Activated CD4-positive, alpha-beta memory T cell treated with anti-CD3 and anti-CD28 coated beads, Interleukin-2, amount 10 ng/mL, durations not matched to agents 7 days and 5 days (primary cell): ENCODE measurements at places on chromosomes 13 and 19. TPM values are rescaled to one million over a fixed set of nuclear protein-coding genes. Genes with fewer than 3 reads are reported as not detected.

The TEX29 gene
- 0.93 TPM for total RNA-seq

GRCh38 chr13:45368571-45368970 is 27.6 kb upstream of the TPT1 start:
- no peak for DNase-seq
- peaks cover 54% of the 10 kb centered on the region for H3K4me1 ChIP-seq
- peak overlapping the region; percentile 86 for H3K27ac ChIP-seq
- no peaks in the 10 kb centered on the region for H3K27me3 ChIP-seq

GRCh38 chr13:25874064-25874737 is 177.6 kb downstream of the SHISA2 start:
- peak overlapping the region; percentile 8 for H3K27ac ChIP-seq
- peaks cover 39% of the 10 kb centered on the region for H3K4me1 ChIP-seq
- no peak overlapping the region for H3K4me3 ChIP-seq
- peaks cover 3% of the 10 kb centered on the region for H3K36me3 ChIP-seq

DNA sequence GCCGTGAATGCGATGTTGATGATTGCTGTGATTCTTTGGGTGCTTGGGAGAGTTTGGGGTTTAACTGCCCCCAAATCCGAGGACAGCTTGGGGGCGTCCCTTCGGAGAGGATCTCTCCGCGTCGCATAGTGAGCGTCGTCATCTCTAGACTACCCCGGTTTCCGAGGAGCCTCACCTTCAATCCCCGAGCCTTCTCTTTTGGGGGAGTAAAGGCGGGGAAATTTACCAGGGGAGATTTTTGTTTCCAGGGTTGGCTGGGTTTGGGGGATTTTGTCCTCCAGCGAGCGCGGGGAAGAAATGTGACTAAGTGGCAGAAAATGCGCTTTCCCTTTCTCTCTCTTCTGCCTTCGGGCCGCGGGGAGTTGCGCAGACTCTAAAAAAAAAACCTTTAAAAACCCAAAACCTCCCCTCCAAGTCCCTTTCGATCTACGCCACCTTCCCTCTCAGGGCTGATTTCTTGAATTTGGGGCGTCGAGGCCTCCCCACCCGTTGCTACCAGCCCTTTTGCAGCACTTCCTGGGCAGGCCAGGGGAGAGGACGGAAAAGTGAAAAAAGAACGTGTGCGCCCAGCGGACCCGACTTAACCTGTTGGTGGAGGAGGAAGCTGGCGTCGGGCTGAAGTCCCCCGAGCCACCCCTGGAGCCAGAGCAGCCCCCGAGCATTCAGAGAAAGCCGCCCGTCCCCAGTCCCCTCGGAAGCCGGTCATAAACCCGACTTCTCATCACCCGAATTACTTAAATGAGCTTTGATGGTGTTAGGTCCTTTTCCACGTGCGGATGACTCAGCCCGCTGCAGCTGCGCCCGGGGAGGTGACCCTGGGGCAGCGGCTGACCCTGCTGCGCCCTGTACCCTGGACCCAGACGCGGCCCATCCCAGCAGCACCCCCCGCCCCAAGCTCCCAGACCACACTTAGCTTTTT is 17.7 kb downstream of the NFIX start:
- H3K27me3 ChIP-seq, result peaks cover 78% of the 10 kb centered on the region
- H3K36me3 ChIP-seq, result peaks cover 2% of the 10 kb centered on the region
- H3K27ac ChIP-seq, result peak overlapping the region; percentile 42
- H3K4me1 ChIP-seq, result peaks cover 19% of the 10 kb centered on the region
- H3K4me3 ChIP-seq, result peak overlapping the region; percentile 39
- peak; percentile 18 for DNase-seq

GRCh38 chr19:49210108-49210900 is 52.7 kb downstream of the TRPM4 start:
- DNase-seq, result peak; percentile 32
- H3K27me3 ChIP-seq, result peaks cover 3% of the 10 kb centered on the region
- H3K36me3 ChIP-seq, result no peaks in the 10 kb centered on the region
- H3K27ac ChIP-seq, result no peak overlapping the region
- H3K4me1 ChIP-seq, result peaks cover 10% of the 10 kb centered on the region
- H3K4me3 ChIP-seq, result no peak overlapping the region

DNA sequence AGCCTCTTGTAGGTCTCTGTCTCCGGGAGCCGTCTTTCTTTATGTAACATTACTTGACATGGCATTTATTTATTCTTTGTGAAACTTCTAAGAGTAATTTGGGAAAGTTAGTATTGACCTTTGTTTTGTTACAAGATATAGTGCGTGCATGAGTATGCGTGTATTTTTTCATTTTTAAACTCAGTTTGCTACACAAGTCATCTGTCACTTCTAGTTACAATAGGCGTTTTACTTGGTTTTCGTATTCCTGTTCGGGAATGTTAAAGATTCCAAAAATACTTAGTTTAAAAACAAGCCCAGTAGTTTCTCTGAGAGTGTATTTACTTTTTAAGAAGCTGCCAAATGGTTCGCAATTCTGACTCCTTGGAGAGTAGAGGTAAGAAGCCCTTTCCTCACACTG is 3.2 kb downstream of the PDS5B start:
- no peak overlapping the region for H3K27ac ChIP-seq
- no peak for DNase-seq
- no peak overlapping the region for H3K4me3 ChIP-seq

DNA sequence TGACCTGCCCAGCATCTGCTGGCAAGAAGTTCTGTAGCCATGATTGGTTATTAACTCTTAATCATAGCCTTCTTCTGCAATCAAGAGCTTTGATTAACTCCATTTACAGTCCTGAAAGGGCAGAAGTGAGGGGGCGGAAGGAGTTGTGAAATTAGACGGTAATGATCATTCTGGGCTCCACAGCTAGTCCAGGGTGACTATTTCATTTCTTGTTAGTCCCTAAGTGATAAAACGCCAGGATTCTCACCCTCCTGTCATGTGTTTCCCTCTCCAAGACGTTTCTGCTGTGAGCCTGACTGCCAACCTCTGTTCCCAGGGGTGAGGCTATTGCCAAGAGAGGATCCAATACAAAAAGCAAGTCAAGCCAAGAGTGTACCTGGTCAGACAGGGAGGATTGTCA is 155.9 kb upstream of the IPO5 start:
- no peaks in the 10 kb centered on the region for H3K36me3 ChIP-seq
- H3K4me3 ChIP-seq, result no peak overlapping the region
- H3K27ac ChIP-seq, result no peak overlapping the region
- no peak for DNase-seq
- H3K27me3 ChIP-seq, result no peaks in the 10 kb centered on the region

- DNase-seq, result no peak
- H3K4me3 ChIP-seq, result no peak overlapping the region
- no peaks in the 10 kb centered on the region for H3K36me3 ChIP-seq
These were observed 23.9 kb upstream of the KCTD15 start for GRCh38 chr19:33772858-33773180.

- no peaks in the 10 kb centered on the region for H3K4me1 ChIP-seq
- H3K36me3 ChIP-seq, result no peaks in the 10 kb centered on the region
- H3K27ac ChIP-seq, result no peak overlapping the region
- H3K4me3 ChIP-seq, result no peak overlapping the region
- peaks cover 4% of the 10 kb centered on the region for H3K27me3 ChIP-seq
These were observed 3.9 kb upstream of the ACOD1 start for GRCh38 chr13:76944456-76944855.

GRCh38 chr19:42466521-42467182 is 23.9 kb upstream of the CXCL17 start:
- no peak for DNase-seq
- no peaks in the 10 kb centered on the region for H3K27me3 ChIP-seq
- no peaks in the 10 kb centered on the region for H3K36me3 ChIP-seq
- no peak overlapping the region for H3K4me3 ChIP-seq

DNA sequence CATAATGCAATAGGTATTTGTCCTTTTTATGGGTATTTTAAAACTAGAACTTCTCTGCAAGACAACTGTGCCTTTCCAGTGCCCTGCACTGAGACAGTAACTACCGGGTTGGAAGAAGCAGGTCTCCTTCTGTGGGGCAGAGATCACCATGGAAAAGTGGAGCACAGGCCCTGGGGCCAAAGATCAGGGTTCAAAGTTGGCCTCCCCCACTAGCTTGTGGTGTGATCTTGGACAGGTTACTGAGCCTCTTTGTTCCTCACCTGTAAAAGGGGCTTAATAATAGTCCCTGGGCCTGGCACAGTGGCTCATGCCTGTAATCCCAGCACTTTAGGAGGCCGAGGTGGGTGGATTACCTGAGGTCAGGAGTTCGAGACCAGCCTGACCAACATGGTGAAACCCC is 68.3 kb downstream of the CEBPG start:
- no peaks in the 10 kb centered on the region for H3K27me3 ChIP-seq
- H3K36me3 ChIP-seq, result no peaks in the 10 kb centered on the region
- peaks cover 11% of the 10 kb centered on the region for H3K4me1 ChIP-seq
- no peak for DNase-seq

DNA sequence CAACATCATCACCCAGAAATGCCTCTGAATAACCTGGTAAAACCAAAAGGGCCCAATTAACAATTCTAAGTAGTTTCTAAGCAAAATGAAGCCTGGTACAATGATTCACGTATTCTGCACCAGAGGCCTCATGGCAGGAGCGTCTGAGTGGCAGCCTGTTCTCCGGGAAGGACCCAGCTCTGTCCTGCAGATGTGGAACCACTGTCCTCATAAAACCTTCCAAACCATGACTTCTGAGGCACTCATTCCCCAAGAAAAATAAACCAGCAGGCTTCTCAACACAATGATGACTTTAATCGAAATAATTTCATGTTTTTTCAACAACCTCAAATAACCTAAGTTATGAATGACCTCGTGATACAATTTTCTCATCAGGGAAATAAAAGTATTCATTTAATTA is 89.9 kb downstream of the STK24 start:
- no peaks in the 10 kb centered on the region for H3K27me3 ChIP-seq
- H3K4me3 ChIP-seq, result no peak overlapping the region
- H3K27ac ChIP-seq, result peak overlapping the region; percentile 90
- H3K36me3 ChIP-seq, result peaks cover 25% of the 10 kb centered on the region
- H3K4me1 ChIP-seq, result peaks cover 88% of the 10 kb centered on the region
- DNase-seq, result no peak

The MAMSTR gene
- 0.88 TPM for total RNA-seq

GRCh38 chr13:34156841-34157365 is 339.0 kb downstream of the RFC3 start:
- peak; percentile 71 for DNase-seq
- peak overlapping the region; percentile 53 for H3K4me3 ChIP-seq
- H3K27ac ChIP-seq, result peak overlapping the region; percentile 79
- H3K36me3 ChIP-seq, result no peaks in the 10 kb centered on the region
- peaks cover 24% of the 10 kb centered on the region for H3K4me1 ChIP-seq

DNA sequence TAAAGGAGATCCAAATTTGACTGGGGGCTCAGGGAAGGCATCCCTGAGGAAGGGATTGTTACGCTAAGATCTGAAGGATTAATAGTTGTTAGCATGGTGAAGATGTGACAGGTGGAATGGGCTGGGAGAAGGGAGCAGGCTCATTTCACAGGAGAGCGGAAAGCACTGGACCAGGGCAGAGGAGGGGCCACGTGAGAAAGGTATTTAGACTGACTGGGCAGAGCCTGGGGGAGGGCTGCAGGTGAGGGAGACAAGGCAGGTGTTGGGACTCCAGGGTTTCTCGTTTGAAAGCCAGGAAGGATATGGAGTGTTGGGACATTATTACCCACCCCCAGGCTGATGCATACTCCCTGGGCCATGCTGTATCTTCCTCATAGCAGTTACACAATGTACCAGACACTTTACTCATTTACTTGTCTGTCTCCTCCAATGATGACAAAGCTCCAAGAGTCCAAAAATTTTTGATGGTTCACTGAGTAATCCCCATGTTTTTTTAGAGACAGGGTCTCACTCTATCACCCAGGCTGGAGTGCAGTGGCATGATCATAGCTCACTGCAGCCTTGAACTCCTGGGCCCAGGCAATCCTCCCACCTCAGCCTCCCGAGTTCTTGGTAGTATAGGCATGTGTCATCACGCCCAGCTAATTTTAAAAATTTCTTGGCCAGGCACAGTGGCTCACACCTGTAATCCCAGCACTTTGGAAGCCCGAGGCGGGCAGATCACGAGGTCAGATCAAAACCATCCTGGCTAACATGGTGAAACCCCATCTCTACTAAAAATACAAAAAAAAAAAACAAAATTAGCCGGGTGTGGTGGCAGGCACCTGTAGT is 2.3 kb downstream of the TRAPPC6A start:
- peak overlapping the region; percentile 3 for H3K27ac ChIP-seq
- peak overlapping the region; percentile 10 for H3K4me3 ChIP-seq
- H3K4me1 ChIP-seq, result peaks cover 55% of the 10 kb centered on the region
- peaks cover 3% of the 10 kb centered on the region for H3K36me3 ChIP-seq
- no peak for DNase-seq

DNA sequence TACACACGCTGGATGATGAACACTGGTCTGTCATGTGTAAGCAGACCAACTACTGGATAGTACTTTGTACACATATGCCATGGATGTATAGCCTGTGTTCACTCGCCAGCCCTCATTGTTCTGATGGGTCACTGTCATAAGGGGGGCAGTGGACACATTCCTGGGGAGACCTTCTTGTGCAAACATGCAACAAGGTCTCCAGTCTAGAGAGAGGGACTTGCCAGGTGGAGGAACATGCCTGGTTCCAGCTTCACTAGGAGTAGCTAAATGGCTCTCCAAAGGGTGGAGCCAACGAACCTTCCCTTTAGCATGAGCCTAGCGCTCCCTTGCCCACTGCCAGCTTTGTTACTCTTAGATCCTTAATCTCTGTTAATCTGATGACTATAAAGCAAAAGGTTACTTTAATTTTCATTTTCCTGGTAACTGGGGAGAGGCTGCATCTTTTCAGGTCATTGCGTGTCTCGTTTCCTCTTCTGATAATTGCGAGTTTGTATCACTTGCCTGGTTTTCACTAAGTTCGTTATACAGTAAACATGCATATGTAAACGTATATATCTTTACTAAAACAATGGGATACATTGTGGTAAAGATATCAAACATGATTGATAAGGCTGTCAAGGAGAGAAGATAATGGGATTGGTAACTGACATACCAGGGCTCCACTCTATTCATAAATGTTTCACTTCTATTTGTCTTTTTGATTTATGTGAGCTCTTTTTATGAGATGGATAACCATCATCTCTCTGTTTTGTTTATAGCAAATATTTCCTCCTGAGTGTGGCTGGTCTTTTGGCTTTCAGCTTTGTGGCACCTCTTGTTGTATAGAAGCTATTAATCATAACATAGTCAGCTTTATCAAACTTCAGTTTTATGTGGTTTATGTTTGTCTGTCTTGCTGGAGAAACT is 235.2 kb upstream of the SGCG start:
- no peak overlapping the region for H3K4me3 ChIP-seq
- H3K27ac ChIP-seq, result no peak overlapping the region
- DNase-seq, result no peak
- no peaks in the 10 kb centered on the region for H3K4me1 ChIP-seq
- H3K36me3 ChIP-seq, result no peaks in the 10 kb centered on the region
- H3K27me3 ChIP-seq, result no peaks in the 10 kb centered on the region

The BRCA2 gene
- total RNA-seq, result 23.6 TPM

- DNase-seq, result peak; percentile 49
- no peaks in the 10 kb centered on the region for H3K27me3 ChIP-seq
- H3K27ac ChIP-seq, result no peak overlapping the region
- no peak overlapping the region for H3K4me3 ChIP-seq
- H3K36me3 ChIP-seq, result no peaks in the 10 kb centered on the region
These were observed 81.6 kb downstream of the DPF1 start for GRCh38 chr19:38142176-38143035.

GRCh38 chr13:46565808-46566750 is 13.1 kb downstream of the LRCH1 start:
- H3K4me3 ChIP-seq, result no peak overlapping the region
- no peaks in the 10 kb centered on the region for H3K36me3 ChIP-seq
- H3K27ac ChIP-seq, result no peak overlapping the region
- no peak for DNase-seq

- no peak overlapping the region for H3K4me3 ChIP-seq
- H3K27me3 ChIP-seq, result no peaks in the 10 kb centered on the region
- H3K4me1 ChIP-seq, result no peaks in the 10 kb centered on the region
- DNase-seq, result no peak
- no peak overlapping the region for H3K27ac ChIP-seq
These were observed 1550.9 kb downstream of the PCDH9 start for GRCh38 chr13:65679240-65679639.
